SW480 (cell line): ENCODE measurements at places on chromosomes 1 and 21.

GRCh38 chr1:9721606-9722377, 70.3 kb downstream of the PIK3CD start:
- DNase-seq: no peak

DNA sequence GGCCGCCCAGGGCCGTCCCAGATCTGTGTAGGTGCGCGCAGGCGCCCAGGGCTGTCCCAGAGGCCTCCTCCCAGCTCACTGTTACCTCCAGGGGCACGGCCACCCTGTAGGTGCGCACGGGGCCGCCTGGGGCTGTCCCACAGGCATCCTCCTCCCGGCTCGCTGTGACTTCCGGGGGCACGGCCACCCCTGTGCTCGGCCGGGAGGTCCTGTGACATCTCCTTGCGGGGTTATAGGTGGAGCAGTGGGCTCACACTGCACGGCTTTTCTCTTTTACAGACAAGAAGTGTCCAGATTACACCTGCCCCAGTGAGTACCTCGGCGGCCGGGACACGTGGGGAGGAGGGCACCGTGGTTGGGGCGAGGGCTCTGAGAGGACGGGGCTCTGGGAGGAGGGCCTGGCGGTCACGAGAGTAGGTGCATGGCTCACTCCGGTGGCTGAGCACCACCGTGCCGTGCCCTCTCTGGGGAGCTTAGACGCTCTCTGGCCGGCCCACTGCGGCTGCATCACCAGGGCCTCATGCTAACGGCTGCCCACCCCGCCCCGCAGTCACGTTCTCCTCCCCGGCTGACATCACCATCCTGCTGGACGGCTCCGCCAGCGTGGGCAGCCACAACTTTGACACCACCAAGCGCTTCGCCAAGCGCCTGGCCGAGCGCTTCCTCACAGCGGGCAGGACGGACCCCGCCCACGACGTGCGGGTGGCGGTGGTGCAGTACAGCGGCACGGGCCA, 21.4 kb downstream of the COL6A1 start:
- DNase-seq: no peak

DNA sequence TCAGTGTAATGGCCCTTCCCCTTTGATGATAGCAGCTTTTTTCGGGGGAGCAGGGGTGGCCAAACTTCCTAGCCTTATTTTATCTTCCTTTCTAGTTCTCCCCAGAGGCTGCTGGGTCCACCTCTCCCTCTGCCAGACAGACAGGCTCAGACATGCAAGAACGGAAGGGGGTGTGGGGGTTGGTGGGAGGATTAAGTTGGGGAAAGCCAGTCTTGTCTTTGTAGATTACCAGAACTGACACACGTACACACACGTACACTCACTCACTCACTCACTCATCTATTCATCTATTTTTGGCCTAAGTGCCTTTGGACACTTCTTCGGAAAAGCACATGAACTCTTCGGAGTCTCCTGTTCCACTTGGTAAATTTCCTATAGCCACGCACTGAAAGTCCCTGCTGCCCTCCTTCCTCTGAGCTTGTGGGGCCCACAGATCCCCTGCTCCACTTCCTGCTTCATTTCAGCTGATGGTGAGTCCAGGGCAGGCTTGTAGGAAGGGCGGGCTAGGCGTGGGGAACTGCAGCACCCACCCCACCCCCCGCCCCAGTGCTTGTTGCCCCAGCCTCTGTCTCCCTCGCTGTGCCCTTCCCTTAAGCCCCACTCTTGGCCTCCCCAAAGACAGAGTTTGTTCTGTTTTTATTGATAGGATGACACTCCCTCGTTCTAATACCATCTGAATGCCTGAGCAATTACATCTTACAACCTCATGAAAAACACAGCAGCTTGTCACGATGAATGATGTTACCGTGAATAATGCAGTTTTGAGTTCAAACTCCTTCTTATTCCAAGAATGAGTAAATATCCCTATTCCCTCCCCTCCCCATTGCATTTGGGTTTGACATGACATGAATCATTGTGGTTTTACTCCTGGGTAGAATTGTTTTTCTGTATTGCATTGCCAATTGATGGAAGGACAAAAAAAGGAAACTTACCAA, 60.7 kb upstream of the ATP5PO start:
- DNase-seq: peak; percentile 91

GRCh38 chr1:41735631-41736260, 183.0 kb downstream of the HIVEP3 start:
- no peak for DNase-seq

DNA sequence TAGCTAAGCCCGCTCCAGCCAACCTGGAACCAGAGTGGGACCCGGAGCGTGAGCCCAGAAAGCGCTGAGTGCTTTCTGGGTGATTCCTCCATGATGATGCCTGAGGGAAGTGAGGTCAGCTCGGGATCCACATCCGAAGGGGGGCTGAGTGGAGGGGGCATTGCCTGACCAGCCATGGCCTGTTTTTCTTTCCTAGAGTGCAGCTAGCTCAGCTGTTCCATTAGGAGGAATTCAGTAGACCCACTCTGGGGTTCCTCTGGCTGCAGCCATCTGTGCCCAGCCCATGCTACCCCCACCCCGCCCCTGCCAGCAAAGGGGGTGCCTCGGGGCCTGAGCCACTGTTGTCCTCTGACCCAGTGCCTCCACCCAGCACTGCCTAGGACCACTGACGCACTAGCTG, 9.6 kb upstream of the SLC25A34 start:
- DNase-seq: no peak

DNA sequence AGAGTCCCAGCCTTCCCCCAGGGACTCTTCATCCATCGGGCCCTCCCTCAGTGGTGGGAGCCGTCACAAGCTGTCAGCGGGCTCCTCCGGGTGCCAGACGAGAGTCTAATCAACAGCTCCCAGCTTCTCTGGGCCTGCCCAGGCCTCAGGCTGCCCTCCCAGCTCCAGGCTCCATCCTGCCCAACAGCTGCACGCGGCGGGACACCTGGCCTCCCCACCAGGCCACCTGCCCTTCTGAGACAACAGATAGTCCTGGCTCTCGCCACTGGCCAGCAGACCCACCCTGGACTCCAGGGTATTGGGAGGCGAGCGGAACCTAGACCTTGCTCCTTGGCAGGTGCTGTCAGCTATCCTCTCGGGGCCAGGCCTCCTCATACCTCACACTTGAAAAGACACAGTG, 3.1 kb downstream of the WNT4 start:
- no peak for DNase-seq

- DNase-seq: no peak
These were observed 23.0 kb upstream of the ITLN1 start for GRCh38 chr1:160907976-160908375.

- DNase-seq: no peak
These were observed 37.6 kb downstream of the ZYG11A start for GRCh38 chr1:52880206-52880605.

DNA sequence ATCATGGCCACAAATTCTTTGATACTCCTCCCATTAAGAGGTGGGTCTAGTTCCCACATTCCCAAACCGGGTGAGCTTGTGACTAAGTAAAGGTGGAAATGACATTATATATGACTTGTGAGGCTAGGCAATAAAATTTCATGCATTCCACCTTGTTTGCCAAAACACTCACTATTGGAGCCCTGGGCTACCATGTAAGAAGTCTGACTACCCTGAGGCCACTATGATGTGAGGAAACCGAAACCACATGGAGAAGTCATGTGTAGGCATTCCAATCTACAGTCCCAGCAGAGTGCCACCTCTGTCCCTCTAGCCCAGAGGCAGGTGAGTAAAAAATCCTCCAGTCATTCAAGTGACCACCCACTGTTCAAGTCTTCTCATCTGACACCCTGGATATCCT, 17.9 kb upstream of the SMG7 start:
- peak; percentile 4 for DNase-seq

DNA sequence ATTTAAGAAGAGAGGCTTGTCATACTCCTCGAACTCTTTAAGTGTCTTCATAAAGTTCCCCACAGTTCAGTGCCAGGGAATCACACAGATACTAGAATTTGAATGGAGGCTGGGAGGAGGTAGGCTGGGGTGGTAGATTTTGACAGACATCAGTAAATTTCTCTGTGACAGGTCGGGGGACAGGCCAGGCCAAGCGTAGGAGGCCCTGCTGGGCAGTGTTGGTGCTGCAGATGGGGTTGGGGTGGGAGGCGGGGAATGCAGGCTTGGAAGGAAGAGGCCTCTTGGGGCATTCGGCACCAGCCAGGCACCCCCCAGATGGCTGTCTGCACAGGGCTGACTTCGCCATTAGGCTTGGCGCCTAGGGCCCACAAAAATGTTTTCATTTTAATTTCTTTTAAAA, 84.0 kb downstream of the MAN1C1 start:
- no peak for DNase-seq

DNA sequence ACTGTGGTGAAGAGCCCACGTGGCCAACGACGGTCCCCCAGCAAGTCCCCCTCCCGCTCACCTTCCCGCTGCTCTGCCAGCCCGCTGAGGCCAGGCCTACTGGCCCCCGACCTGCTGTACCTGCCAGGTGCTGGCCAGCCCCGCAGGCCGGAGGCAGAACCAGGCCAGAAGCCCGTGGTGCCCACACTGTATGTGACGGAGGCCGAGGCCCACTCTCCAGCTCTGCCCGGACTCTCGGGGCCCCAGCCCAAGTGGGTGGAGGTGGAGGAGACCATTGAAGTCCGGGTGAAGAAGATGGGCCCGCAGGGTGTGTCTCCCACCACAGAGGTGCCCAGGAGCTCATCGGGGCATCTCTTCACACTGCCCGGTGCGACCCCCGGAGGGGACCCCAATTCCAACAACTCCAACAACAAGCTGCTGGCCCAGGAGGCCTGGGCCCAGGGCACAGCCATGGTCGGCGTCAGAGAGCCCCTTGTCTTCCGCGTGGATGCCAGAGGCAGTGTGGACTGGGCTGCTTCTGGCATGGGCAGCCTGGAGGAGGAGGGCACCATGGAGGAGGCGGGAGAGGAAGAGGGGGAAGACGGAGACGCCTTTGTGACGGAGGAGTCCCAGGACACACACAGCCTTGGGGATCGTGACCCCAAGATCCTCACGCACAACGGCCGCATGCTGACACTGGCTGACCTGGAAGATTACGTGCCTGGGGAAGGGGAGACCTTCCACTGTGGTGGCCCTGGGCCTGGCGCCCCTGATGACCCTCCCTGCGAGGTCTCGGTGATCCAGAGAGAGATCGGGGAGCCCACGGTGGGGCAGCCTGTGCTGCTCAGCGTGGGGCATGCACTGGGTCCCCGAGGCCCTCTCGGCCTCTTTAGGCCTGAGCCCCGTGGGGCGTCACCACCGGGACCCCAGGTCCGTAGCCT, 46.8 kb downstream of the TRIM11 start:
- DNase-seq: no peak

- peak; percentile 87 for DNase-seq
These were observed 5.5 kb upstream of the ELOVL1 start for GRCh38 chr1:43373066-43373940.

DNA sequence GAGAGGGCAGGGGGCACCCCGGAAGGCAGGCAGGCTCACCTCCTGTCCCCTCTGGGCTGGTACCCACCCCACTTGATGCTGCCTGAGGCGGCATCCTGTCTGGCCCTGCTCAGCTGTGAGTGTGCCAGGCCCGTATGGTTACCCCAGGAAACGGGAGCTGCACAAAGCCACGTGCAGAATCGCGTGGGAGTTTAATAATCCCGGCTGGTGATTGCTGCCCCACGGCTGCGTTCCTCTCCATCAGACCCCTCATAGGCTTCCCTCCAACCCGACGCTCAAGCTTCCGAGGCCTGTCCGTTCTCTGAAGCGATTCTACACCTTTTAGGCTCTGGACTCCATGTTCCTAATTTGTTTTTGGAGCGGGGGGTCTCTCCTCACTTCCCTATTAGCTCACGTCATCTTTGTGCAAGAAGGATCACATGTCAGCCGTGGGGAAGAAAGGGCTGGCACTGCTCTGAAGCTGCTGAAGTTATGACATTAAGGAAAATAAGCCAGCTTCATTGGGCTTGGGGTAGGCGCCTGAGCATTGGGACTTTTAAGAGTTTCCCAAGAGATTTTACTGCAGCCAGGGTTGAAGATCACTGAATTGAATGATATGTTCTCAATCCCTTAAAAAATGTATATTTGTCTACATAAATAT, 1.1 kb upstream of the B3GALT5 start:
- DNase-seq: no peak

DNA sequence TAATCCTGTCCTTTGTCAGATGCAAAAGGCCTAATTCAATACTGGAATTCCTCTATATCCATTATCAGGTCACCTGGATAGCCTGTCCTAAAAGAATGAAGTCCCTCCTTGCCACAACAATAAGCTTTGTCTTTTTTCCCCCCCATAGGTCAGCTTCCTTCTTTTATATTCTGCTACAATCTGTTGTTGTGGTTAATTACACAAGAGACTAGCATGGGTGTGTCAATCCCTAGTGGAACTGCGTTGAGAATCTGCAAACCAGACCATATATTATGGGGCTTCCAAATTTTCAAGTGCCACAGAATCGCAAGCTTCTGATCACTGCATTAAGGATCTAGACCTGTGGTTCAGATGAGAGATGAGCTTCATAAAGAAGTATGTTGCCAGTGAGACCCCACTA, 349.6 kb downstream of the SMYD3 start:
- no peak for DNase-seq

DNA sequence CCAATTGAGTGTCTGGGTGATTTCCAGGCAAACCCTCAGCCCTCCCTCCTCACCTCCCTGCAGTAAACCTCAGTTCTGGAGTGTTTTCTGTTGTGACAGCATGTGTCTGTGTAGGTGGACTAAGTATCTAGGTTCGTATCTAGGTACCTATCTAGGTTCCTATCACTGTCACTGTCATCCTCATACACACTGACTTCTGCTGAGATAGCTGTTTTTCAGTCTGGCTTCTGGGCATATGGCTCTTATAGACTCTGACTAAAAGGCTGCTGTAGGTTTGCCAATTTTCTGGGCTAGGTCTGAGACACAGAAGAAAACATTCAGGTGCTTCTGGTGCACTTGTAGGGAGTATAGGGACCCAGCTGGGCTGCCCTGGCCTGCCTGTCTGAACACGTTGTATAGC, 8.1 kb upstream of the TRIM67 start:
- DNase-seq: no peak

DNA sequence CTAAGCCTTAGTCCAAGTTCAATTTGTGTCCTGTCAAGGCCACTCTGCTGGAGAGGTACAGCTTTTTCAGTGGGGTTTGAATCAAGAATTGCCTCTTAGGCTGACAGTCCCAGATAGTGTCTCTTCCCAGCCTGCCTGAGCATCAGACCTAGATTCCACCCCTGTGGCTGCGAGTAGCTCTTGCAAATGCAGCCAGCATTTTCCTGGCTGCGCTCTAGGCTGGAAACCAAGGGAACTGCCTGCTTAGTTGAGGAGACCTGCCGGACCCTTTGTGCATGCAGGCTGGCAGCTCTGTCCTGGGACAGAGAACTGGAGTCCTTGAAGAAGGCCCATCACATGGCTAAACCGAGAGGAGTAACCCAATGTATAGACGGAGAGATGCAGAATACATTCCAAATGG, 293.7 kb downstream of the PCP4 start:
- no peak for DNase-seq

DNA sequence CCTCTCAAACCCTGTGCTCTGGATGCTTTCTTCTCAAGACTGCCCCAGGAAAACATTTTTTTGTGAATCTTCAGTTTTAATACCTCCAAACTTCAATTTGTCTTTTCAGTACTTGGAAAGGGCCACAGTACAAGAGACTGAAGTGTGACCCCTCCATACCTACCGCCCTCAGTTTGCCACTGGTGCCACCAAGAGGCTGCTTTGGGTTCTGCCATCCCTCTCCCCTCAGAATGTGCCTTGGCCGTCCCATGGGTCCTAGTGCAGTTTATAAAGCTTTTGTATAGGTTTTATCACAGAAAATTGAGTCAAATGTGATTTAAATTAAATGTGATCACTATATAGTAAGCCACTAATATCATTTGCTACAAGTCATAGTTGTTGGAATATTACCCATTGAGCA, 60.8 kb upstream of the PGD start:
- peak; percentile 12 for DNase-seq
